NCI-H1694 treated with DMSO at 0.1 percent for 48 hours (cell line): ENCODE measurements at places on chromosomes 1 and 21.

GRCh38 chr1:208235982-208236761, 8.0 kb downstream of the PLXNA2 start:
- DNase-seq = no peak

DNA sequence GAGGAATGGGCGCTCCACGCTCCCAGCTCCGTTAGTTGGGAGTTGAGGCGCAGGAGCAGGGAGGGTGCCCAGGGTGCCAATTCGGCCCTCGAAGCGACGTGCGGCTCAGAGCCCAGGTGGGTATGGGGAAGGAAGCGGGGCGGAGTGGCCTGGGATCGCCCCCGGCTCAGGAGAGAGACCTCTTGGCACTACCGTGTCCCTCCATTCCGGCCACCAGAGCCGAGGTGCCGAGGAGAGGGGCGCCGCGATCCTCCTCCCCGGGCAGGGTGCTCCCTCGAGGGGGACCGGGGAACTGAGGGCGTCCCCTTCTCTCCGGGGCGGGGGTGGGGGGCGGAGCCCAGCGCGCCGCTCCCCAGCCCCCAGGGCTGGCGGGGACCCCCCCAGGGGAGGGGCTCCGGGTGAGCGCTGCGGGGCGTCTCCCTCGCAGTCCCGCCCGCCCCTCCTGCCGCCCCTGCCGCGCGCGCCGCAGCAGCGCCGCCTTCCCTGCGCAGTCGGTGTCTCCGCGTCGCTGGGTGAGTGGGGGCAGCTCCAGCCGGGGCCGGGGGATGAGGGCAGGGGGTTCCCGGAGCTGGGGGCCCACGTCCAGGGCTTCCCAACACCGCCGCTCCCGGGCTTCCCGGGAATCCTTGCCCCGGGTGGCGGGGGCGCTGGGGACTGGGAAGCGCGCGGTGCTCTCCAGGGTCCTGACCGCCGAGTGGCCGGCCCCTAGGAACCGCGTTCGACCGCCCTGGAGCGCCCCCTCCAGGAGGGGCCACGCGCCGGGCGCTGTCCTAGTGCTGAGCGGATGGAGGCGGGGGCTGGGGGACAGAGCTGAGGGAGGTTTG, at the start of gene HPCA:
TSS of gene HPCA (plus strand) at position 488 of the 824 bp plus-strand sequence. CDS start 2,408 bp downstream, outside the sequence.
- DNase-seq = peak; percentile 29

DNA sequence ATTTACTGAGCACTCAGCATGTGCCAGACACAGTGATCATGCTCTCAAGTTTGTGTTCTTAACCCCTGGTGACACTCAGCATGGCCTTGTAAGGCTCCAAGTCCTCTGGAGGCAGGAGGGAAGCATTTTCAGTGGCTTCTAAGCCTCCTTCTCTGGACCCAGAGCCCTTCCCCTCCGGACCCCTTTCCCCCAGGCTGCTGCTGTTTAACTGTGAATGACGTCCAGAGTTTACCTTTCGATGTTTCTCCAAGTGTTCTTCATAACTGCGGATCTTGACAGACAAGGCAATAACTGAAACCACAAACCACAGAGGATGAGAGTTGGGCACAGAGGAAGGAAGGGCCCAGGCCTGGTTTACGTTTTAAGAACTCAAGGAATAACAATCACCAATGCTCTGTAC, 6.5 kb downstream of the MRPS15 start:
- no peak for DNase-seq

GRCh38 chr1:238951809-238952208, 434.6 kb upstream of the CHRM3 start:
- DNase-seq = peak; percentile 6

DNA sequence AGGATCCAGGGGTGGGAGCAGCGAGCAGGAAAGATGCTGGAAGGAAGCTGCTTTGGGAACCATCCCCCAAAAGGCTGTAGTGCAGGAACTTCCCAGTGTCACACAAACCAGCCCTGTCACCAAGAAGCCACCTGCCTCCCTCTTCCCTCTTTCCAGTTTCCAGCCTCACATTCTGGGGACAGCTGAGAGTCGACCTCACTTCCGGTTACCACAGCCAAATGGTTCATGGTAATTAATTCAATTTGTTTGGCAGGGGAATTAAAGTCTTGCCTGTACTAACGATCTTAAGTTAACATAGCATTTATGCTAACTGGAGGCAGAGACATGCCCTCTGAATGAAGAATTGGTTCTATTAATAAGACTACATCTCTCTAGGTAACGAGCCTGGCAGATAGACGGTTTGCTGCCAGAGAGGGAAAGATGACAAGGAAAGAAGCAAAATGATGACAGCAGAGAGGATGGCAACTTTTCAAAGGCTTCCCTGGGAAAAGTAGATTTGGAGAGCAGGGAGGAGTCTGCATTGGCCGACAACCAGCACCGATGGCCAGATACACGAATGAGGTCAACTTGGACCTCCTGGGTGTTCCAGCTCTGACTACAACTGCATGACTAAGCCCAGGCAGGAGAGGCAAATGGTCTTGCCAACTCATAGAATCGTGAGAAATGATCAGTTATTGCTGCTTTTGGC, 64.1 kb downstream of the TMCO4 start:
- DNase-seq = no peak

DNA sequence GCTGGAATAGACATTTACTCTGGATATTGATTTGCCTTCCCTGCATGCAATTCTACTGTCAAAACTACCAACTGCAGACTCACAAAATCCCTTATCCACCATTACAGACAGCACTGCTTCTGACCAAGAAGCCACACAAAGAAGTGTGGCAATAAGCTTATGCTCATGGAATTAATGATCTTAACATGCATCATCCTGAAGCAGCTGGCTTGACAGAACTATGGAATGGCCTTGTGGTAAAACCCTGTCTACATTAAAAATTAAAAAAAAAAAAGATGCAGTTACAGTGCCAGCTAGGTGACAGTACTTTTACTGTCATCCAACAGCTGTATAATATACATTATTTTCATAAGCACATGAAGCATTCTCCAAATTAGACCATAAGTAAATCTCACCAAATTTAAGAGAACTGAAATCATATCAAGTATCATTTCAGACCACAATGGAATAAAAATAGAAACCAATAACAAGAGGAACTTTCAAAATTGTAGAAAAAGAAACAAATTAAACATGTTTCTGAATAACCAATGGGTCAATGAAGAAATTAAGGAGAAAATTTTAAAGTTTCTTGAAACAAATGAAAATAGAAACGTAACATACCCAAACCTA, 70.7 kb downstream of the SCMH1 start:
- DNase-seq = no peak

GRCh38 chr1:84510165-84510564, 3.8 kb upstream of the GNG5 start:
- DNase-seq = no peak

GRCh38 chr1:151131701-151132334, 14.6 kb downstream of the SEMA6C start:
- DNase-seq = no peak

- DNase-seq = no peak
Observed at GRCh38 chr1:40762144-40762923, 21.3 kb upstream of the KCNQ4 start.

GRCh38 chr1:163241746-163242145, 39.0 kb upstream of the RGS5 start:
- DNase-seq = no peak

- no peak for DNase-seq
Observed at GRCh38 chr1:88979054-88979748, 13.2 kb downstream of the KYAT3 start.

DNA sequence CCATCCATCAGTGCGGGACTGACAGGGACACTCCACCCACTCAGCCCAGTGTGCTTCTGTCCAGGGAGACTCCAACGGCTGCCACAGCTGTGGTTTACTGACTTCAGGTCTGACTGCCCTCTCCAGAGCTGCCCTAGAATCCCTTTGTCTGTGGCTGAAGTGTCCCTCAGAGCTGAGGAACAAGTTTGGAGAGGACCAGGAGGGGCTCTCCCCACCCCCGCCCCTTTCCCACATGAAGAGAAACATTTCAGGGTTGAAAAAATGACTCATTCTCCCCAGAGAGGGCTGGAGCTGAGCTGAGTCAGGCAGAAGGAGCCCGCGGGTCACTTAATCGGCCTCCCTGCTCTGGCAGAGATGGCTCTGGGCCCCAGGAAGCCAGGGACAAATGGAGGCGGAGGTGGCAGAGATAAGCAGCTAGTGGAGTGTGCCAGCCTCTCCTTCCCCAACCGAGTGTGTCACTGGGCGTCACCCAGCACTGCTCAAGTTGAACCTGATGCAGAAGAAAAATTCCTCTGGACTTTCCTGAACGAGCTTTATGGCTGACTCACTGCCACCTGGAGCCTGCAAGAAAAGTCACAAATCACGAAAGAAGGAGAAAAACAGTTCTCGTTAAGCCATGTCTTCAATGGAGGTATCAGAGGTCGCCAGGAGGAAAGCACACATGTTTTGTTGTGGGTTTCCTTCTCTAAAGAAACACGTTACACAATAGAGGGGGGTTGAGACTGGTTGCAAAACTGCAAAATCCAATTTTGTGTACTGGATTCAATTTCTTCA, 34.3 kb upstream of the ECE1 start:
- DNase-seq = no peak

DNA sequence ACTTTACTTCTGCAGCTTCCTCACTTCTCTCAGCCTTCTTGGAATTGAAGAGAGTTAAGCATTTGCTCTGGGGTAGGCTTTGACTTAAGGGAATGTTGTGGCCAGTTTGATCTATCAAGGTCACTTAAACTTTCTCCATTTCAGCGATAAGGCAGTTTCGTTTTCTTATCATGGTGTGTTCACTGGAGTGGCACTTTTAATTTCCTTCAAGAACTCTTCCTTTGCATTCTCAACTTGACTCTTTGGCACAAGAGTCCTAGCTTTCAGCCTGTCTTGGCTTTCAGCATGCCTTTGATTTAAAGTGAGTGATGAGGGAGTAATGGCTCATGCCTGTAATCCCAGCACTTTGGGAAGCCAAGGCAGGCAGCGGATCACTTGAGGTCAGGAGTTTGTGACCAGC, 38.7 kb downstream of the HS2ST1 start:
- no peak for DNase-seq
